Smooth muscle cell of bladder (primary cell): ENCODE measurements at places on chromosomes 16 and 17. TPM values are rescaled to one million over a fixed set of nuclear protein-coding genes. Genes with fewer than 3 reads are reported as not detected.

The CHST5 gene
- not detected in 2 replicates for total RNA-seq

The SGCA gene
- 0.18 TPM in 1 of 2 replicates, not detected in the other for total RNA-seq

The ABCC11 gene
- total RNA-seq: under 0.01 TPM in 2 replicates

The EPX gene
- not detected in 2 replicates for total RNA-seq

The TP53TG3B gene
- total RNA-seq: not detected in 2 replicates
